Fibroblast of skin of right quadriceps (primary cell): ENCODE measurements at places on chromosomes 6 and 20.

DNA sequence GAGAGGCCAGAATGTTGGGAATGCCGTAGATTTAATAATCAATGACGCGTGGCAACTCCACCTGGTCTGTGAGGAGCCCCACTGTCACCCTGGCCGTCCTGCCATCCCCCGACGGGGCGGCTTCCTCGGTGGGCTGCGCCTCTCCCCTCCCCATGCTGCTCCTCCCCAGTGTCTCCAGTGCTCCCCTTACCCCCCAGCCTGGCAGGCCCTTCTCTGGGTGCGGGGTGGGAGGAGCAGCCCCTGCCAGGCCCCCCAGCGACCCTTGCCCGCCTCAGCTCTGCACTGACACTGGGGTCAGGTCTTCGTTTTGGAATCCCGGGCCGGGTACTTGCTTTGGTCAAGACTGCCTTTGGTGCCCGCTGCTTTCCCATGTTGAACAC lies 82.3 kb upstream of the FRMD1 start:
- DNase-seq: no peak

DNA sequence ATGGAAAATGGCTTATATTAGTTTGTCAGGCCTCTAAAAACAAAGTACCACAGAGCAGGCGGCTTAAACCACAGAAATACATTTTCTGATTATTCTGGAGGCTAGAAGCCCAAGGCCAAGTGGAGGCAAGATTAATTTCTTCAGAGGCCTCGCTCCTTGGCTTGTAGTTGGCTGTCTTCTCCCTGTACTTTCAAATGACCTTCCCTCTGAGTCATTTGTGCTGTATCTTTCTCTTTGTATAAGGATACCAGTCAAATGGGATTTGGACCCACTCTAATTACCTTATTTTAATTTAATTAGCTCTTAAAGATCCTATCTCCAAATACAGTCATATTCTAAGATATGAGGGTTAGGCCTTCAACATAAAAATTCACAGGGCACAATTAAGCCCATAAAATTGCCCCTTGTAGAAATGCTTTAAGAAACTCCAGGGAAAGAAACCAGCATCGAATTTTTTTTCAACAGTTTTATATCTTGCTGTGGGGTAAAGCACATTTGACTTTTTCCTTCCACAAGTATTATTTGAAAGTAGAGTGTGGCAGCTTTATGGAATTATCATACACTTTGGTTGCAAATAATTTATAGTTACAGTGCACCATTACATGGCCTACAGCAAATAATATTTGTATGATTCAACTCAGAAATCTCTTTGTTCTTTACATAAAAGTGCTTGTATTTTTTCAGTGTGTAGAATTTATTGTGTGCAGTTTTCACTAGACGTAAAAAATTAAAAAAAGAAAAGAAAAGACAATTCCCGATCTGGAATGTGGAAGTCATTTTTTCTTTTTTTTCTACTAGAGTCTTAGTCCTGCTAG lies 706.1 kb downstream of the KIF16B start:
- DNase-seq: no peak

DNA sequence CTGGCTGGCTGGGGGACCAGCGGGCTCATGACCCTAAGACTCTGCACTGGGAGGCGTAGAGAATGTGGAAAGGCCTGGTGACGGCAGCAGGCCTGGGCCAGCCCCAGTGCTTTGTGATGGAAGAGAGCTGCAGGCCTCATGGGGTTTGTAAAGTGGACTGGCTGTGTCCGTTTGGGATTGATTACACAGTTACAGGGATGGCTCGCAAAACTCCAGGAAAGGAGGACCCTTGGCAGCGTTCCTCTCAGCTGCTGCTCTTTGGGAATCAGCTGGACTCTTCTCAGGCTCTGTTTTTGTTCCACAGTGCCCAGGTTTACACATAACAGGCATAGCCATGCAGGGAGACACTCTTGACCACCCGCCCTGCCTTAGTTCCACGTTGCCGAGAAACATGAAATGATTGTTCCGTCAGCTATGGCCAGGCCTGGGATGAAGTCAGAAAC lies 89.0 kb downstream of the SLX4IP start:
- no peak for DNase-seq

- no peak for DNase-seq
Measured at GRCh38 chr6:85396159-85396808, 53.6 kb upstream of the NT5E start.

GRCh38 chr20:45368221-45368980 lies 5.4 kb downstream of the SYS1 start:
- DNase-seq: no peak

- DNase-seq: no peak
Measured at GRCh38 chr20:32282461-32282860, 5.0 kb downstream of the KIF3B start.

- DNase-seq: peak; percentile 15
Measured at GRCh38 chr20:46308258-46309157, at the start of gene CDH22. Gene CDH22 (minus strand): TSS chr20:46308498. CDS start chr20:46251294, 57,204 bp downstream.

GRCh38 chr6:142292166-142292924 lies 9.5 kb upstream of the ADGRG6 start:
- no peak for DNase-seq

DNA sequence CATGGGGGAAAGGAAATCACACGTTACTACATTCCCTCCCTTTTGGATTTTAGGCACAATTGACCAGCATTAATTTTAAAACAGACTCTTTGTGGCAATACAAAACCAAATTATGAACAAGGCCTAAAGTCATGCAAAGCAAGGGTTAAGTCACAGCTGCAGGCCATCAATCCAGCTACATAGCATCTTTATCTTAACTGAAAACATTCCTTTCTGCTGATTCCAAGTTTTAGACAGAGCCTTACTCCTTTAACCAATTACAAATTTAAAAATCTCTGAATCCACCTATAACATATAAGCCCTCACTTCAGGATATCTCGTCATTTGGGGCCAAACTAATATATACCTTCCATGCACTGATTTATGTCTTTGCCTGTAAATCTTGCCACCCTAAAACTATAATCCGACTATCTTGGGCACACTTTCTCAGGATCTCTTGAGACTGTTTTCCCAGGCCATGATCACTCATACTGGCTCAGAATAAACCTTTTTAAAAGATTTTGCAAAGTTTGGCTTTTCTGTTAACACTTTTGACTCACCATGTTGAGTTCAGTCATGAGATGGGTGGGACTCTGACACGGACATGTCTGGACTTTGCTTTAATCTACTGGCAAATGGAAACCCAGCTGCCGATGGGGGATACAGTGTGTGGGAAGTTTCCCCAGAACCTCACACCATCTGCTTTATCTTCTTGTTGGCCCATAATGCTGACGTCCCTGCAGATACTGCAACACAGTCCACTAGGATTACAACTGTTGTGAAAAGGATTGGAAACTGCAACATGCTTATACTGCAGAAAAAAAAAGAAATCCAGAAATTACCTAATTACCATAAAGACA lies 757.0 kb downstream of the PTPRT start:
- DNase-seq: no peak

DNA sequence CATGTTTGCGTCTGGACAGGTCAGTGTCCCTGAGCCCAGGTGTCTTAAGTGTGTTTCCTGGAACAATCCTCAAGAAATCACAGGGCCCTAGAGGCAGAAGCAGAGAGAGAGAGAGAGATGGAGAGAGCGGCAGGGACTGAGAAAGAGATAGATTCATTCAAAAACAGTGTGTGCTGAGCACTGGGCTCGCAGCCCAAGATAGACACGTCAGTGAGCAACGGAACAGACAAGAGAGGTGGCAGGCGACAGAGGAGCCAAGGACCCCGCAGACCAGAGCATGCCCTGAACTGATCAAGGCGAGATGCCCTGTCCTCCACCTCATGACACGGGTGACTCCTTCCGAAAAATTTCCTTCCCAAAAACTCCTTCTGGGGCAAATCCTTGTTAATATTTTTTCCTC lies 362.0 kb upstream of the SULF2 start:
- no peak for DNase-seq

- peak; percentile 19 for DNase-seq
Measured at GRCh38 chr6:74284284-74284683, 588.3 kb downstream of the CD109 start.

GRCh38 chr6:167127785-167128531 lies 5.1 kb downstream of the CCR6 start:
- DNase-seq: no peak

- DNase-seq: no peak
Measured at GRCh38 chr6:154258064-154258757, 98.4 kb downstream of the IPCEF1 start.

- DNase-seq: peak; percentile 78
Measured at GRCh38 chr20:53609491-53610445, 16.1 kb upstream of the ZNF217 start.

DNA sequence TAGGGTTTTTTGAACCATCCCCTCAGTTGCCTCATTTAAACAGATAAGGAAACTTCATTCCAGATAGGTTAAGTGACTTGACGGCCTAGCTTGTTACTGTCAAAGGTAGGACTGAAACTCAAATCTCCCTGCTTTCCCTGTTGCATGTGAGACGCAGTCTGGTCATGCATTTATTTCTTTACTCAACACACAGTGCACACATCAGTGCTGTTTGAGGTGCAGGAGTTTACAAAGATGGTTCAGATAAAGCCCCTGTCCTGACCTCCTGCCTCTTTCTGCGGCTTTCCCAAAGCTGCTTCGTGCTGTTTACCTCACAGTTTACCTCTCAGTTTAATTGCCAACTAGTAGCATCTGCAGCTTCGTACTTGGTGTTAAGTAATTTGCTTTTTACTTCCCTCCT lies 26.6 kb downstream of the TIAM2 start:
- no peak for DNase-seq

DNA sequence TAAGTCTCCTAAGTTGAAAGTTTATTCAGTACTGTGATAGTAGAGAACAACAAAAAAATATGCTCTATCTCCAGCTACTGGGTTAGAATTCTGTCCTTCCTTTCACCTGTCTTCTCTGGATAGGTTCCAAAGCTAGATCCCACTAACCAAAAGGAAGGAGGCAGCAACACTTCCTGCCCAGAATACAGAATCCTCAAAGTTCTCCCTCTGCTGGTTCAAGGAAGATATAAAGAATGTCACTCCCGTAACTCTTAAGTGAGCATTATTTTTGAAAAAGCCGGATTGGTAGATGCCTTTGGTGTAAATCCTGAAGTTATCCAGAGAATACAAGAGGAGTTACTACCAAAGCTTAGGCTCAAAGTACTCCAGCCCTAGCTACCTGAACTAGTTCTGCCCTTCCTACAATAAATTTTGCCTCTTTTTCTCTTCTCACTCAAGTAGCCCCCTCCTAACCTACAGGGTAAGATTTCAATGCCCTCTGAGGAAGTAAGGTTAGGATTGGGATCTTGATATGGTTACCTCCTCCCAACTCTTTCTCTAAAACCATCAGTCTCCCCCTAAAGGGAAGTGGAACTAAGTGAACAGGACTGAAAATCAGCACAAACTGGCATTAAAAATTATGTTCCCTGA lies 26.0 kb upstream of the CRIP3 start:
- peak; percentile 70 for DNase-seq

GRCh38 chr6:80679992-80680391 lies 573.5 kb downstream of the BCKDHB start:
- DNase-seq: no peak

DNA sequence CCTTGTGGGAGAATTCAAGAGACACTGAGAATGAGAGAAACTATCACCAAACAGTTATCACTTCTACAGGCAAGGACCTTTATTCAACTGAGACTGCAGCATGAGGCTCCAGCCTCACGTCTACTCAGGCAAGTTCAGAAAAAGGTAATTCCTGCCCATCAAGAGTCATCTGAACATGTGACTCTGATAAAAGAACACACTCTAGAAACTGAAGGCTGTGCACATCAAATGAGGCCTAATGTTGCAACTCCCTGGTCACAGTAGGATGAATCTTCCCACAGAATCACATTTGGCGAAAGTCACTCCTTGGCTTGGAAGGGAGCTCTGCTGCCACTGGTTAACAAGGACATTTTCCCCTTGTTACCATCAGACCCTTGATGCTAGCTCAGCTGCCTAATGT lies 71.2 kb upstream of the EMILIN3 start:
- no peak for DNase-seq

- DNase-seq: no peak
Measured at GRCh38 chr20:33441142-33441955, 2.2 kb downstream of the SNTA1 start.

DNA sequence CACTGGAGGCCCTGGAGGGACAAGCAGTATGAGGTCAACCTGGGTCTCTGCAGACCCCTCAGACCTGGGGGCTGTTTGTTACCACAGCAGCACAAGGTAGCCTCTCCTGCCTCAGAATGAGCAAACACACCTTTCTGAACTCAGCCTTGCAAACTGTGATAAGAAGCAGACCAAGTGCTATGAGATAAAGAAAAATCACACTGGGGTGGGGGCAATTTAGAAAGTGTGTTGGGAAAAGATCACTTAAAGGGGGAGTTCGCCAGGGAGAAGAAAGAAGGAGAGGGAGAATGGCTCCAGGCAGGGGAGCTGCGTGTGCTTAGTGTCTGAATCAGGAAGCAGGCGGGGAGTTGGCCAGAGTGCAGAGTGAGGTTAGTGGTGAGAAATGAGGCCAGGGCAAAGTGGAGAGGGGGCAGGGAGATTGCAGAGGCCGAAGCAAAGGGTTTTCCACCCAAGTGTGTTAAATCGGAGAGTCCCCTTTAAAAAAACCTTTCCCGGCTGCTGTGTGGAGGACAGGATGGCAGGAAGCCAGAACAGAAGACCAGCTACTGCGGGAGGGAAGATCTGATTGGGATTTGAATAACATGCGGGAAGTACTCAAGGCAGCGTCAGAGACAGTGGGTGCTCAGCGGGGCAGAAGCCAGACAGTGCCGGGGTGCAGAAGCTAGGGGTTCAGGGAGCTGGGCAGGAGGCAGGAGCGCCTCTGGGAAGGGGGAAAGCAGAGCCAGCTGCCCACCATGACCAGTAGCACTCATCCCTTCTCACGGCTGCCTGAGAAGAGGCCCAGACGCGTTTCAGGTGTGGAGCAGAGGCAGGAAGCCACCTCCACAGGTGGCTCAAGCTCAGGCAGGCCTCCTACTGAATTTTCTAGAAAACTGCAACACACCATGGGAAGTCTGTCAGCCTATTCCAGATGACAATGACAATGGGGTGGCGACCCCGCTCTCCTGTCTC lies 9.0 kb downstream of the ADA start:
- peak; percentile 85 for DNase-seq

DNA sequence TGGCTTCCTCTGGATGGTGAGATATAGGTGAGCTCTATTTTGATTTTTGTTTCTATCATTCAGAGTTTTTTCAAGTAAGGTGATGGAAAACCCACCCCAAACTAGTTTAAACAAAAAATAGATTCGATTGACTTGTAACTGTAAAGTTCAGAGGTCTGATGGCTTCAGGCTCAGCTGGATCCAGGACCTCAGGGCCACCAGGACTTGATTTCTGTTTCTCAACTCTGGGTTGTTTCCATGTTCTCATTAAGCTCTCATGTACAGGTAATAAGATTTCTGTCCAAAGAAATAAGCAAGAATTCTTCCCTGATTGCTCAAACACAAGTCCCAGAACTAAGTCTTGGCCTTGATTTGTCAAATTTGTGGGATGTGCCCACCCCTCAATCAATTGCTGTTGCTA lies 67.0 kb downstream of the DLGAP4 start:
- DNase-seq: no peak

DNA sequence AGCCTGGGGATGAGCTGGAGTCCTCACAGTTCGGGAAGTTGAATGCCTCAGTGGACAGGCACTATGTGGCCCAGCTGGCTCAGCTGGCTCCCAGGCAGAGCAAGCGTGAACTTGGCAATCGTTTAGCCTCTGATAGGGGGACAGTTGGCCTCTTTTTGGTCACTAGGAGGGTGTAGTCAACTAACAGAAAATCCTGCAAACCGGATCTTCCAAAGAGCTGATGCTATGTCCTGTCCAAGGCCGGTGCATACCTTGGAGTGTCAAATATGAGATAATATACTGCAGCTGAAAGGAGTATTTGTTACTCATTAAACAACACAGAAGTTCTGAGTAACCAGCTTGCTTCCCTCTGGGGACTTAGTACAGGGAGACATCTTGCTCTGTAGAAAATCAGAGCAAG lies 126.2 kb upstream of the EXOC2 start:
- no peak for DNase-seq
